ENCODE measurements at places on chromosomes 5 and 9.

- H3K36me3 ChIP-seq: peaks cover 19% of the 10 kb centered on the region
- H3K27ac ChIP-seq: no peak overlapping the region
- no peak for DNase-seq
- H3K27me3 ChIP-seq: no peaks in the 10 kb centered on the region
- H3K4me1 ChIP-seq: no peaks in the 10 kb centered on the region
These were observed 23.7 kb downstream of the KIAA1191 start for GRCh38 chr5:176337913-176338312.

GRCh38 chr9:116873937-116874914 is 187.1 kb downstream of the TRIM32 start:
- no peak overlapping the region for H3K4me3 ChIP-seq
- H3K4me1 ChIP-seq: no peaks in the 10 kb centered on the region
- H3K27ac ChIP-seq: no peak overlapping the region
- no peak for DNase-seq

GRCh38 chr9:122930541-122931225 is 629 bp downstream of the ZBTB26 start:
- H3K36me3 ChIP-seq: peaks cover 6% of the 10 kb centered on the region
- H3K4me1 ChIP-seq: peaks cover 35% of the 10 kb centered on the region
- no peaks in the 10 kb centered on the region for H3K27me3 ChIP-seq

DNA sequence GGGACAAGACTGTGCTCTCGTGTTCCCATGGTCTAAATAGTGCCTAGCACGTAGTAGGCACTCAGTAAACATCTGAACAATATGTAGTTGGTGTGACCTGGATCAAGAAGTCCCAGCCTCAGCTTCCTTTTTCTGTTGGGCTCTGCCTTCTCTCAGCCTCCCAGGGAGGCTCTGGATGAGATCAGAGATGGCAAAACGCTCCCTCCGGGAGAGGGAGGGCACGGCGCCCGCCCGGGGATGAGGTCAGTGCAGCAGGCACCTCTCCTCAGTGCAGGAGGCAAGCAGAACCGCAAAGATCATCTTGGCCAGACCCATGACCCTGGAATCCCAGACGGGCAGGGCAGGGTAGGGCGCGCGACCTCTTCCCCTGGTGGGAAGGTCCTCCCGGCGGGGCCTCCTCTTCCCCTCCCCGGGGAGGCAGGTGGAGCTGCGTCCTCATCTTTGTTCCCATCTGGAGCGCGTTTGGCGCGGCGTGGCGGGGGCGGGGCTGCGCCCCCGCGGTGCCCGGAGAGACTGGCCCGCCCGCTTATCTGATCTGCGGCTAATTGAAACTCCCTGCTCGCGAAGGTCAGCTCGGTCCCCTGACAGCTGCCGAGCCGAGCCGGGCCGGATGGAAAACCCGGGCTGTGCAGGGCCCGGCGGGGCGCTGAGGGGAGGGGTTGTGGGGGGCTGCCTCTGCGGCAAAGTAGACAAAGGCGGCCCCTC is 60.9 kb downstream of the CXXC5 start:
- no peaks in the 10 kb centered on the region for H3K36me3 ChIP-seq
- H3K4me3 ChIP-seq: peak overlapping the region; percentile 56
- peak overlapping the region; percentile 65 for H3K27ac ChIP-seq
- no peak for DNase-seq
- H3K4me1 ChIP-seq: peaks cover 35% of the 10 kb centered on the region

DNA sequence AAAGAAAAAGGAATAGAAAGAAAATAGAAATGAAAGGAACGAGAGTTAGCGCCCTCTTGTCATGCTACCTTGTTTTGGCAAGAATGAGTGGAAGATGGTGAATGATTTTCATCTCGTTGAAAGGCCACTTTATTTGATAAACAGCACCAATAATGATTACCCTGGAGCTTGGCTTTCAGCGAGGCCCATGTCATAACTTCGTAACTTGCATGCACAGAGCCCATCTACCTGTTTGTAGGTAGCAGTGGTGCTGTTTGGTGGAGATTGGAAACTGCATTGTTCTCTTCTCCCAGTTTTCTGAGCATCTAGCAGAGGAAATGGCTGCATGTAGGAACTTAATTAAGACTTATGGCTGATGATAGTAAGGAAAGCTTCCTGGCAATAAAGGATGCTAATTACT is 59.3 kb downstream of the NPR3 start:
- no peak overlapping the region for H3K4me3 ChIP-seq
- H3K36me3 ChIP-seq: no peaks in the 10 kb centered on the region
- H3K27ac ChIP-seq: no peak overlapping the region
- no peaks in the 10 kb centered on the region for H3K4me1 ChIP-seq
- H3K27me3 ChIP-seq: no peaks in the 10 kb centered on the region

DNA sequence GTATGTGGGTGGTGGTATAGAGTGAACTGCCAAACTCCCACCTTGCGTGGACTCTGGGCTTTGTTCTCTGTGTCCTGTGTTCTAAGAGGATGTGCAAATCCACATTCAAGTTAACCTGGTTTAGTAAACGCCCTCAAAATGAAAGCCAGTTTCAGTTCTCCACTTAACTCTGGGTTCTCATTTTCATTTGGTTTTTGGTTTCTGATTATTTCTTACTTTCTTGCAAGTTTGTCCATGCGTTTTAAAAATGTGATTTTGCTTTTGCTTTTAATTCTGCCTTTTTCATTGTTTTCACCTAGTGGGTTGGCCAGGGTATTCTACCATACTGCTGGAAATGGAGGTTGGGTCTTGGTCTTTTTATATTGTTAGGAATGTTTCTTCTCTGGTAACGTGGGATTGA is 38.2 kb downstream of the GALNT10 start:
- H3K27me3 ChIP-seq: no peaks in the 10 kb centered on the region
- H3K36me3 ChIP-seq: no peaks in the 10 kb centered on the region
- no peak overlapping the region for H3K4me3 ChIP-seq
- no peaks in the 10 kb centered on the region for H3K4me1 ChIP-seq
- no peak for DNase-seq

All from upper lobe of left lung (tissue), 6 donors.